Activated CD4-positive, alpha-beta T cell treated with anti-CD3 and anti-CD28 coated beads, Interleukin-2, amount 10 ng/mL, durations not matched to agents 24 days and 14 days (primary cell): ENCODE measurements at places on chromosomes 11 and 22. TPM values are rescaled to one million over a fixed set of nuclear protein-coding genes. Genes with fewer than 3 reads are reported as not detected.

GRCh38 chr11:75516886-75517285 is 8.9 kb downstream of the GDPD5 start:
- peaks cover 3% of the 10 kb centered on the region for H3K36me3 ChIP-seq
- H3K27ac ChIP-seq = no peak overlapping the region
- no peak for DNase-seq

- H3K4me3 ChIP-seq = no peak overlapping the region
- DNase-seq = no peak
- peaks cover 5% of the 10 kb centered on the region for H3K27me3 ChIP-seq
- no peaks in the 10 kb centered on the region for H3K36me3 ChIP-seq
- peaks cover 7% of the 10 kb centered on the region for H3K4me1 ChIP-seq
- H3K27ac ChIP-seq = no peak overlapping the region
These were observed 88.8 kb downstream of the ABTB2 start for GRCh38 chr11:34268906-34269430.

DNA sequence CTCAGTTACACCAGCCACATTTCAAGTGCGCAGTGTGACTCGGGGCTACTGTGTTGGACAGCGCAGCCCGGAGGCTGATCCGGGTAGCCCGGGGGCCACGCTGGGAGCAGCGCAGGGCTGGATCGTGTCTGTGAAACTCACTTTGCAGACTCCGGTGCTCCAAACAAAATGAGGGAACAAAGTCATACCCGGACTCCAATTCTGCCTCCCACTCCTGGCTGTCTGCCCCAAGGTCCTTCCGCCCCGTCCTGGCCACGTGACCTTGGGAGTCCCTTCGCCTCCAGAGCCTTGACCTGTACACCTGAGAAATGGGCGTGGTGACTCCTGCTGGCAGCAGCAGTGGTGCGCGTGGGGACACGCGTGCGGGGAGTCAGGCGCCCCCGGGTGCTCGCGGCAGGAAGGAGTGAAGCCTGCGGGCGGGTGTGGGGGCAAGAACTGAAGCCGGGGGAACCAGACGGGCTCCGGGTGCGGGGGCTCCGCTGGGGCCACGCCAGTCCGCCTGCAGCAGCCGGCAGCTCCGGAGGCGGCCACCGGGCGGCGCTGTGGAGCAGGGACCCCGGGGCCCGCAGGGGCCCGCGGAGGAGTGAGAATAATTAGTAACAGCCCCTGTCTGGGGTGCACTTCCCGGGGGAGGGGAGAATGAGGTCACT is 42.4 kb downstream of the KCNJ4 start:
- peak overlapping the region; percentile 15 for H3K4me3 ChIP-seq
- no peak overlapping the region for H3K27ac ChIP-seq
- H3K4me1 ChIP-seq = no peaks in the 10 kb centered on the region
- peak; percentile 84 for DNase-seq
- H3K36me3 ChIP-seq = no peaks in the 10 kb centered on the region

- peaks cover 2% of the 10 kb centered on the region for H3K27me3 ChIP-seq
- peaks cover 2% of the 10 kb centered on the region for H3K4me1 ChIP-seq
- H3K27ac ChIP-seq = no peak overlapping the region
- no peak overlapping the region for H3K4me3 ChIP-seq
- no peaks in the 10 kb centered on the region for H3K36me3 ChIP-seq
These were observed 15.1 kb downstream of the JHY start for GRCh38 chr11:122897606-122898210.

DNA sequence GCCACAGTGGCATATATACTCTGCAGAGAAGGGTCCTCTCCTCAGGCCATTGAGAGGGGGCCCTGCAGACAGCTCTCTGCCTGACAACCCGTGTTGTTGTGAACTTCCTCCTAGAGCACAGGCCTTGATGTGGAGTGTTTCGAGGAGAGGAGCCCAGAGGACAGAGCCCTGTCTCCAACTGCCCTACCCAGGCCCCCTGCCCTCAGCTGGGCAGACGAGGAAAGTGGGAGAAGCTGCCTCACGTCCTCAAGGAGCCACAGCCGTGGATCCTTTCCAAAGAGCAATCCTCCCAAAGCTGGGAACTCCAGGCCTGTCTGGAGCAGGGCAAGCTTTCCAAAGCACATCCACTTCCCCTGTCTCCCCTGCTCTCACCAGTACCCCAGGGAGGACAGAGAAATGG is 10.7 kb downstream of the LMO1 start:
- DNase-seq = no peak
- no peaks in the 10 kb centered on the region for H3K36me3 ChIP-seq
- H3K4me3 ChIP-seq = no peak overlapping the region
- no peaks in the 10 kb centered on the region for H3K4me1 ChIP-seq
- H3K27me3 ChIP-seq = peaks cover 3% of the 10 kb centered on the region

Gene SLC22A8
- total RNA-seq = not detected in 2 replicates

Gene CD3E
- 571 TPM in 2 replicates for total RNA-seq

Gene MS4A7
- not detected in 2 replicates for total RNA-seq

Gene BTG4
- total RNA-seq = not detected in 2 replicates

Gene CACNA1I
- 0.05 and 0.07 TPM in 2 replicates for total RNA-seq
